Esophagus squamous epithelium (tissue), 5 donors: ENCODE measurements at places on chromosomes 6 and 20.

DNA sequence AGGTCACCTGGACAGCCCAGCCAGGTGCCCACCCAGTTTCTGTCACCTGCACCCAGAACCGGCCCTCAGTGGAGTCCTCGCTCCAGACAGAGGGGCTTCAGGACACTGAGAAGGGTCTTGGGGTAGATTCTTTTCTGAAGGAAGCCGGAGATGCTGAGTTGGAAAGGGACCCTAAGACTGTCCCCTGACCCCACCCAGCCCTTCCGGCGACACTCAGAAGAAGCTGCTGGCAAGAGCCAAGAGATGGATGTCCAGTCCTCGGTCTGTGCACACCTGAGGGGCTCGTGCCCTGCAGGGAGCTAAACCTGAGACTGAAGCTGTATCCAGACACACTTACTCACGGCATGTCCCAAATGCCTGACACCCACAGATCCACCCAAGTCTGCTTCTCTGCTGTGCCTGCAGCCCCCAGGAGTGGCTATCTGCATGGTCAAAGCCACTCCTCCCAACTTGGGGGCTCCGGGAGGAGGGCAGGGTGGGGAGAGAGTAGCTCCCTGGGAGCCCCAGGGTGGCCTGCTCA lies 20.2 kb downstream of the NTSR1 start:
- H3K27me3 ChIP-seq, result no peaks in the 10 kb centered on the region
- no peaks in the 10 kb centered on the region for H3K36me3 ChIP-seq
- H3K27ac ChIP-seq, result no peak overlapping the region
- no peak for DNase-seq
- H3K4me3 ChIP-seq, result no peak overlapping the region

DNA sequence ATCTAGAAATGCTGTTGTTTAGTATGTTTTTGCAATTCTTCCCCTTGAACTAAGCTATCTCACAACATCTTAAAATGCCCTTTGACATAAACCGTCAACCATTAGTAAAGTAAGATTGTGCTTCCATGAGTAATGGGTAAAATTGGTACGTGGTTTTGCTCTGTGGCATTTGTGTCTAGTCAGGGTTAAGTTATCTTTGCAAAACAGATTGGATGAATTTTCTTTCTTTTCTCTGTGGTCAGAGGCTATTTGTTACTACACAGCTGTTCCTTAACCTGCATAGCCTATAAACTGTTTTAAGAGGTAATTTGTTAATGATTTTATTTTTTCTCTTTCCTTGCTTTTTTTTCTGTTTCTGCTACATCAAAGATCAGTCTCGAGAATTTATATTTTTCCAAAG lies 75.4 kb downstream of the RPP40 start:
- peaks cover 37% of the 10 kb centered on the region for H3K4me1 ChIP-seq
- no peaks in the 10 kb centered on the region for H3K36me3 ChIP-seq
- no peak overlapping the region for H3K4me3 ChIP-seq
- H3K27me3 ChIP-seq, result no peaks in the 10 kb centered on the region
- no peak for DNase-seq

- no peak for DNase-seq
- no peak overlapping the region for H3K4me3 ChIP-seq
- H3K36me3 ChIP-seq, result no peaks in the 10 kb centered on the region
- H3K27ac ChIP-seq, result no peak overlapping the region
- H3K27me3 ChIP-seq, result no peaks in the 10 kb centered on the region
Observed at GRCh38 chr6:107787589-107787960, 36.5 kb downstream of the SCML4 start.

DNA sequence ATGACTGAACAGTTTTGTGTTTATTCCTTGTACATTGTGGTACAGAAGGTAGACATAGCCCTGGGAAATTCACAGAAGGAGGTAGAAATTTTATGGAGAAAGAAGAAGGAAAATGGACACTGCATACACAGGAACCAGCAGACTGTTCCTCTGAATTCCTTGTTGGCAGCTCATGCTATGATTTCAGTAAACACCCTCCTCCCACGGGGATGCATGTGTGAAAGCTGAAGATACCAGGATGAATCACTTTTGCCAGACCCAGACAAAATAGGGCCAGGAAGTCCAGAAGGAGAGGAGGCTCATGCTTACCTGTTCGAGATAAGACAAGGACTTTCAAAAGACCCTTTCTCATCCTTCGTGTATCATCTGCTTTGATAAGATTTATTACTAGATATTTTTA lies 110.3 kb upstream of the GGTLC1 start:
- H3K36me3 ChIP-seq, result no peaks in the 10 kb centered on the region
- peaks cover 8% of the 10 kb centered on the region for H3K4me1 ChIP-seq
- DNase-seq, result no peak
- H3K4me3 ChIP-seq, result no peak overlapping the region
- H3K27ac ChIP-seq, result no peak overlapping the region

GRCh38 chr6:148538261-148539190 lies 195.9 kb downstream of the SASH1 start:
- H3K27me3 ChIP-seq, result no peaks in the 10 kb centered on the region
- DNase-seq, result no peak
- H3K36me3 ChIP-seq, result peaks cover 35% of the 10 kb centered on the region
- no peak overlapping the region for H3K4me3 ChIP-seq
- no peak overlapping the region for H3K27ac ChIP-seq

GRCh38 chr20:57794600-57795341 lies 85.0 kb upstream of the PMEPA1 start:
- no peaks in the 10 kb centered on the region for H3K27me3 ChIP-seq
- H3K4me3 ChIP-seq, result no peak overlapping the region
- no peaks in the 10 kb centered on the region for H3K36me3 ChIP-seq

DNA sequence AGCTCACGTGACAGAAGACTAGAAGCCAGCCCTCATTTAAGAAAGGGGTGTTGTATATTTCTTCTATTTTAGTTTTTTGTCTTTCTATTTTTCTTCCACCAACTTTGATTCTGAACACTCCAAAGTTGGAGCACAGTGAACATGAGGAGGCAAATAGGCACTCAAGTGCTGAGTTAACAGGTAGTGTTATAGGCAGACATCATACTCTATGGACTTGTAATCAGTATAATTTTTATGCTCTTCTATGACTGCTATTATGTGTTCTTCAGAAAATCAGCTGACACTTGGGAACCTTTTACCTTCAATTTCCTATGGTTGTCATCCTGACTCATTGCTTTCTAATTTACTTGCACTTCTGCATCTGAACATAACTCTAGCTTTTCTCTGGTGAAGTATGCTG lies 396.3 kb upstream of the EYS start:
- DNase-seq, result no peak
- no peaks in the 10 kb centered on the region for H3K27me3 ChIP-seq
- no peak overlapping the region for H3K4me3 ChIP-seq
- no peaks in the 10 kb centered on the region for H3K36me3 ChIP-seq
- no peak overlapping the region for H3K27ac ChIP-seq

DNA sequence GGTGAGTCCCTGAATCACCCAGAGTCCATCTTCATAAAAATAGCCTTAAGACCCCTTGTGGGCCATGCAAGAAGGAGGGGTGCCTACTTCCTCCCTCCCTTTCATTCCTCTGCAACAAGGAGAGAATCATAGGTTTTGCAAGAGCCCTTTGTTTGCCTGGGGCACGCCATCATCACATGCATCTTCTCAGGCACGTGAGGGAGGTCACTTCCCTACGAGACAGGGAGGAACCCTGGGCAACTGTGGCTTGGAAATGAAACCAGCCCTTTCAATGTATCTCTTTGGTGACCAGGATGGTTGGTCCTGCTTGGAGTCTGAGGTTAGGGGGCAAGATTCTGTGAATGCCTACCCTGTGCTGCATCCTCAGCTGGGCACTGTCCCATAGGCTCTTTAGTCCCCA lies 194.8 kb downstream of the MAFB start:
- H3K4me1 ChIP-seq, result peaks cover 4% of the 10 kb centered on the region
- H3K27me3 ChIP-seq, result no peaks in the 10 kb centered on the region
- no peak for DNase-seq

DNA sequence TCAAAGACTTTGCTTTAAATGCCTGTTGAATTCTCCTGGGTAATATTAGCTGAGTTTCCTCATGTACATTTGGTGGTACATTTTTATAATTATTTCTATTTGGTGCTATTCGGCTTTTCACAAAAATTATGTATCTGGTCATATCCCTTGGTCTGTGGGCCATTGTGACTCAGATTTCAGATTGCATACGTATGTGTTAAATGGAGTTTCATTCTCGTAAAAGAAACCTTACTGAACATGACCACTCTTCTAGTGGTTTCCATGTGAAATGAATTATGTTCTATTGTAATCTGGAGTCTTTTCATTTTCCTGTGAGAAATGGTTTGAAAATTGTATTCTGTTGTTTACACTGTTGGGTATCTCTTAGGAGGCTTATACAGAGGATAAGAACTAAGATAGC lies 386.2 kb upstream of the FLRT3 start:
- no peaks in the 10 kb centered on the region for H3K36me3 ChIP-seq
- no peak for DNase-seq
- no peak overlapping the region for H3K27ac ChIP-seq
- no peaks in the 10 kb centered on the region for H3K27me3 ChIP-seq

GRCh38 chr20:25287631-25288290 lies 39.9 kb downstream of the PYGB start:
- H3K4me3 ChIP-seq, result no peak overlapping the region
- peaks cover 2% of the 10 kb centered on the region for H3K4me1 ChIP-seq
- H3K27me3 ChIP-seq, result no peaks in the 10 kb centered on the region
- DNase-seq, result no peak
- H3K36me3 ChIP-seq, result peaks cover 100% of the 10 kb centered on the region
- no peak overlapping the region for H3K27ac ChIP-seq

DNA sequence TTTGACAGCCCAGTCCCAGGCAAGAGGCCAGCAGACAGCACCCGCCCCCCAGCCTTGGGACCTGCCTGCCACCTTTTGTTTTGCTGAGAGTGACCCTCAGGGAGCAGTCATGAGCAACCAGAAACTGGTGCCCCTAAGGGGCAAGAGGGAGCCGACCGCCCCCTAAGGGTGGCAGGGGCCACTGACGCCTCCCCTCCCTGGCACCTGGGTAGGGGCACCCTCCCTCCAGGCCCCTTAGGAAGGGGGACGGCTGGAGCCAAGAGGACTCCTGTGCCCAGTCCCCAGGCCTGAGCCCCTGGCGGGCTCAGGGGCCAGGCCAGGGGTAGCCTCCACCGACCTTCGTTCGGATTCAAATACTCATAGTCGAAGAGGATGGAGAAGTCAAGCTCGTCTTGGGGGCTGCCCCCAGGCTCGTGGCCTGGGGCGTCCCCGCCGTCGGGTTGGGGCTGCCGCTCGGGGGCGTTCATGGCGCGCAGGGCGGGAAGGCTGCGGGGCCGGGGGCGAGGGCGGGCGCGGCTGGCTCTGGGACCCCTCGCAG lies 417 bp downstream of the NFATC2 start:
- peak overlapping the region; percentile 73 for H3K27ac ChIP-seq
- H3K4me1 ChIP-seq, result peaks cover 16% of the 10 kb centered on the region
- H3K27me3 ChIP-seq, result no peaks in the 10 kb centered on the region
- H3K36me3 ChIP-seq, result no peaks in the 10 kb centered on the region
- DNase-seq, result no peak
- peak overlapping the region; percentile 70 for H3K4me3 ChIP-seq

GRCh38 chr20:35669681-35670080 lies 5.0 kb upstream of the CPNE1 start:
- no peak overlapping the region for H3K4me3 ChIP-seq
- peaks cover 3% of the 10 kb centered on the region for H3K4me1 ChIP-seq
- DNase-seq, result no peak

DNA sequence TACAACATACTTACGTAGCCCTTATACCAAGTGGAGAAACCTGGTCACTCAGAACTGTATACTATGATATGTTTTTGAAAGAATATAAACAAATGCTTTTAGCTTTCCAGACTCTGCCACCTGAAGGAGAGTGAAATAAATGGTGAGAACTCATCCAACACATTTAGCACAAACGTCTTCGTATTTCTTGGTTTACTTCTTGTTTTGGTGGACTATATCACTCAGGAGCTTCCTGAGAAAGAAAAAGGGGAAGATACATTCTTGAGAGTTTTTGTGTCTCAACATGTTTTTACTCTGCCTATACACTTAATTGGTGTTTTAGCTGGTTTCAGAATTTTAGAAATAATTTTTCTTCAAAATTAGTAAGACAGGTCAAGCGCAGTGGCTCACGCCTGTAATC lies 19.4 kb upstream of the CTAGE9 start:
- no peaks in the 10 kb centered on the region for H3K36me3 ChIP-seq
- no peak overlapping the region for H3K4me3 ChIP-seq
- no peak overlapping the region for H3K27ac ChIP-seq
- no peak for DNase-seq

- no peak for DNase-seq
- H3K4me3 ChIP-seq, result no peak overlapping the region
- H3K27me3 ChIP-seq, result no peaks in the 10 kb centered on the region
- no peak overlapping the region for H3K27ac ChIP-seq
- no peaks in the 10 kb centered on the region for H3K4me1 ChIP-seq
Observed at GRCh38 chr6:100237821-100238220, 226.9 kb downstream of the SIM1 start.

- H3K27ac ChIP-seq, result no peak overlapping the region
- DNase-seq, result no peak
- H3K4me3 ChIP-seq, result no peak overlapping the region
- H3K27me3 ChIP-seq, result peaks cover 4% of the 10 kb centered on the region
- no peaks in the 10 kb centered on the region for H3K4me1 ChIP-seq
Observed at GRCh38 chr6:15872241-15873103, 209.6 kb upstream of the DTNBP1 start.

GRCh38 chr20:17617868-17618672 lies 48.2 kb downstream of the DSTN start:
- peaks cover 82% of the 10 kb centered on the region for H3K36me3 ChIP-seq
- H3K4me1 ChIP-seq, result peaks cover 10% of the 10 kb centered on the region
- H3K27me3 ChIP-seq, result no peaks in the 10 kb centered on the region
- no peak overlapping the region for H3K4me3 ChIP-seq

- H3K4me1 ChIP-seq, result peaks cover 77% of the 10 kb centered on the region
- H3K27ac ChIP-seq, result no peak overlapping the region
- no peaks in the 10 kb centered on the region for H3K36me3 ChIP-seq
- no peak for DNase-seq
- no peak overlapping the region for H3K4me3 ChIP-seq
Observed at GRCh38 chr6:34692280-34692679, 4.3 kb downstream of the ILRUN start.

DNA sequence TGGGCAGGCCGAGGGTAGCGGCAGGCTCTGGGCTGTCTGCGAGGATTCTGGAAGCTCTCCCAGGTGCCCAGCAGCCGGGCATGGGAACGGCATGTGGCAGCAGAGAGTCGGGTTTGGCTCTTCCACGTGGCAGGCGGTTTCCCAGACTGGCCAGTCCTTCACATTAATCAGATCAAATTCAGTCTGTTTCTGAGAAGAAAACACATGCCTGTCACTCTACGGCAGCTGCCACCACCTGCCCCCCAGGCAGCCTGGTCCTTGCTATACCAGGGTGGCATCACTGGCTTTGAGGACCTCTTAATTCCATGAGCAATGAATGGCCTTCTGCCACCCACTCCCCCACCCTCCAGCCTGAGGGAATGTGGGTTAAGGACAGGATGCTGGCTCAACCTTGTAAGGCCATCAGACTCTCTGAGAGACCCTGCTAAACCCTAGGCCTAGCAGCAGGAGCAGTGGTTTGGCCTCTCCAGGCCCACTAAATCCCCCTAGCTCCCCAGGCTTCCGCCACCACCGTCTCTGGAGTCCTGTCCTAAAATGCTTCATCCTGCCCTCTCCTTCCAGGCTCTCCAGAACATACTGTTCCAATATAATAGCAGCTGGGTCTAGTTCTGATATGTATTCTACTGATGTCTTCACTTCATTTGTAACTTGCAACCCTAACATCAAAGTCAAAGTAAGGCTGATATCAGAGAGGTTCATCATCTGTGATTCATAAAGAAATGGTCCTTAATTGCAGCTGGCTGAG lies 47.8 kb downstream of the PLCG1 start:
- H3K36me3 ChIP-seq, result no peaks in the 10 kb centered on the region
- no peak overlapping the region for H3K27ac ChIP-seq
- no peak for DNase-seq
- no peaks in the 10 kb centered on the region for H3K4me1 ChIP-seq
- no peaks in the 10 kb centered on the region for H3K27me3 ChIP-seq

- no peak overlapping the region for H3K27ac ChIP-seq
- no peak overlapping the region for H3K4me3 ChIP-seq
- DNase-seq, result no peak
- no peaks in the 10 kb centered on the region for H3K36me3 ChIP-seq
- no peaks in the 10 kb centered on the region for H3K27me3 ChIP-seq
Observed at GRCh38 chr6:84332139-84333034, 104.9 kb upstream of the CEP162 start.
